AG08395 (cell line): ENCODE measurements at places on chromosomes 7 and 10.

- peak; percentile 15 for DNase-seq
Measured at GRCh38 chr10:12042409-12042796, 206 bp downstream of the UPF2 start.

DNA sequence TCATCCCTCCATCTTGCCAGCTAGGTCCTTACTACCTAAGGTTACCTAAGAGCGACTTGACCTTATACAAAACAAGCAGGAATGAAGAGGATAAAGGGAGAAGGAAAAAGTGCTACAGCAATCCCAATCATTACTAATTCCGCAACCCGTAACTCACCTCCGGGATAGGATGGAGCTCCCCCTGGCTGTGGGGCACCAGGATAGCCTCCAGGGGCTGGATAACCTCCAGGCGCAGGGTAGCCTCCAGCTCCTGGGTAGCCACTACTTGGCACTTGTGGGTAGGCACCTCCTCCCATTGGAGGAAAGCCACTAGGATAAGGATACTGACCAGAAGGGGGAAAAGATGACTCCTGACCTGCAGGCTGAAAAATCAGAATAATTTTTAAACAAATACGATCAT lies 15.8 kb downstream of the ANXA7 start:
- no peak for DNase-seq

DNA sequence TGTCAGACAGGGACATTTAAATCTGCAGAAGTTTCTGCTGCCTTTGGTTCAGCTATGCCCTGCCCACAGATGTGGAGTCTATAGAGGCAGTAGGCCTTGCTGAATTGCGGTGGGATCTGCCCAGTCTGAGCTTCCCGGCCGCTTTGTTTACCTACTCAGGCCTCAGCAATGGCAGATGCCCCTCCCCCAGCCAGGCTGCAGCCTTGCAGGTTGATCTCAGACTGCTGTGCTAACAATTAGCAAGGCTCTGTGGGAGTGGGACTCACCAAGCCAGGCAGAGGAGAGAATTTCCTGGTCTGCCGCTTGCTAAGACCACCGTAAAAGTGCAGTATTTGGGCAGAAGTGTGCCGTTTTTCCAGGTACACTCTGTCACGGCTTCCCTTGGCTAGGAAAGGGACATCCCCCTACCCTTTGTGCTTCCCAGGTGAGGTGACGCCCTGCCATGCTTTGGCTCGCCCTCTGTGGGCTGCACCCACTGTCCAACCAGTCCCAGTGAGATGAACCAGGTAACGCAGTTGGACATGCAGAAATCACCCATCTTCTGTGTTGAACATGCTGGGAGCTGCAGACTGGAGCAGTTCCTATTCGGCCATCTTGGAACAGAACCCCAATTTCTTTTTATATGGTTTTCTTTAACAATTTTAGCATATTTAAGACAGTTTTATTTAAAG lies 28.4 kb upstream of the VWDE start:
- no peak for DNase-seq

GRCh38 chr10:47403446-47404318 lies 19.6 kb upstream of the ZNF488 start:
- no peak for DNase-seq

DNA sequence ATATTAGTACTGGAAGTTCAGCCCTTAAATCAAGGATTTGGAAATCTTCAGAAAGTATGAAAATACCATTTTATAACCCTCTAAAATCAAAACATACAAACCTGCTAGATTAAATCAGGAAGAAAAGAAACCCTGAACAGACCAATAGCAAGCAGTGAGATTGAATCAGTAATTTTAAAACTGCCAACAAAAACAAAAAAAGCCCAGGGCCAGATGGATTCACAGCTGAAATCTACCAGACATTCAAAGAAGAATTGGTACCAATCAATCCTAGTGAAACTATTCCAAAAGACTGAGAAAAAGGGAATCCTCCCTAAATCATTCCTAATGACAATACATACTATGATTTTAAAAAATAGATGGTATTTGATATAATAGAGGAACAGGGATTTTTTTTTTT lies 70.1 kb downstream of the MCU start:
- DNase-seq = no peak

- DNase-seq = no peak
Measured at GRCh38 chr7:32893207-32893524, 1.6 kb upstream of the KBTBD2 start.

GRCh38 chr10:70985824-70986622 lies 97.7 kb upstream of the PCBD1 start:
- DNase-seq = no peak

GRCh38 chr10:89391907-89392756 lies at the start of gene IFIT1:
IFIT1 (plus strand) TSS chr10:89392623; CDS start chr10:89392713, 90 bp downstream.
- DNase-seq = peak; percentile 89

DNA sequence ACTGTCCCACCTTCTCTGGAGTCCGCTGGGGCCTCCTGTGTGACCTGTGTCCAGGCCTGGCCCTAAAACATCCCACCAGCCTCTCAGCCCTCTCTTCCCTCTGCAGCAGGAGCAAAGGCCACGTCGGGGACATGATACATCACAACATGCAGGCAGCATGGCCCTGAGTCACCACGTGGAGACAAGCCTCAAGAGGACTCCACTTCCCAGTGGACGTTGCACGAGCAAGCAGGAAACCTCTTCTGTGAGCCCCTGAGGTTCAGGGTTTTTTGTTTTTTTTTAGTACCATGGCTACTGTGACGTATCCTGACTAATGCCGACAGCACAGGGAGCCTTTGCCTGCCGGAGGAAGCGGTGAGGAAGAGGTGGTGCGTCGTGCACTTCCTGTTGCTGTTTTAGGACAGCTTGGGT lies 165.9 kb downstream of the DNAJB6 start:
- no peak for DNase-seq

GRCh38 chr7:152136686-152137085 lies 111.2 kb downstream of the GALNT11 start:
- peak; percentile 70 for DNase-seq

DNA sequence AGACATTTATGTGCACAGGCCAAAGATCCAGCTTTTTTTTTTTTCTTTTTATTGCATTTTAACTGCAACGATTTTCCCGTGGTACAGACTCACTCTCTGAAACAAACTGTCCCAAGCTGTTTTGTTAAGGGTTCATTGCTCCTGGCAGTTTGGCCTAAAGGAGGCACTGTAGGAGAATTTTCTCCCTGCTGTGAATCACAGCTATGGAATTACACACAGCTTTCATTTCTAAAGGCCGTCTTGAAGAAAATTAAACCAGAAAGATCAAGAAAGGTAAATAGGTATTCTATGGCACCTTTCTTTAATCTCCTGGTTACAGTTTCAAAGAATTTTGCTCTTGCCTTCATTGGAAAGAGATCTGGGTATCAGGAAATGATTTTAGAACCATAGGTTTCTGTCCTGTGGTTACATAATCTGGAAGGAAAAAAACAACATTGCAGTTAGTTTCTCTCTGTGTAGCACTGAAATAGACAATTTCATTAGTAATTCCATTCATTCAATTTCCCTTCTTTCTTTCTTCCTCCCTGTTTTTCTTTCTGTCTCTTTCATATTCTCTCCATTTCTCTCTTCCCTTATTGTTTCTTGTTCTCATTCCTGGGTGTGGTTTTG lies 51.2 kb downstream of the PDK4 start:
- peak; percentile 79 for DNase-seq

- DNase-seq = no peak
Measured at GRCh38 chr7:108210796-108211195, 80.6 kb upstream of the LAMB4 start.

DNA sequence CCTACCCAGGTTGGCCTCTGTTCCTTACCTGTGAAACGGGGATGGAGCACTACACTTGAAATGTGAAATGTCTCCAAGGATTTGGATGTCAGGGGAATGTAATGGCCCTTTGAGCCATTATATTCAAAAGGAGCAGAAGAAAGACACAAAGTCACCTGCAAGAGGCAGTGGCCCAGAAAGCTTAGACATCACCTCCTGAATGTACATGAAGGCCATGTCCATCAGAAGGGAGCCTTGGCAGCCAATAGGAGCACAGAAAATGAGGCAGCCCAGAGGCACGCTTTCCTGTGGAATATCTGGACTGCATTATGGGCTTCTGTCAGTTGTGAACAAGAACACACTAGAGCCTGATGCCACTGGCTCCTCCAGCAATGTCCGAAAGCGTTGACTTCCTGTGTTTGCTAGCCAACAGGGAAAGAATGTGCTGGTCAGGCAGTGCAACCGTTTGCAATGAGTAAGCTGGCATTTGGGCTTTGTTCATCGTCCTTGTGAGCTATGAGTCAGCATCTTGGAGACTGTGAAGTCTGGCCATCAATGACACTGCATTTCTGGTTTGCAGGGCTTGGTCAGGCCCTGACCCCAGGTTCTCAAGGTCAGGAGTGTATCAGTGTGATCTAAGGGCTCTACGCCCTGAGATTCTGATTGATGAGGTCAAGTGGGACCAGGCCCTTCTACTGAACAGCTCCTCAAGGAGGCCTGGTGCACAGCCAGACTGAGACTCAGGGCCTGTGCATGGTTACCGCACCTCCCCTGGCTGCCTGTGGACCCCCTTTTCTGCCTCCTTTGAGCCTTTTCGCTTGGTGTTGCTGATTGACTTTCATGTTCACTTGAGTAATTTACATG lies 222.4 kb downstream of the RPS24 start:
- peak; percentile 95 for DNase-seq

DNA sequence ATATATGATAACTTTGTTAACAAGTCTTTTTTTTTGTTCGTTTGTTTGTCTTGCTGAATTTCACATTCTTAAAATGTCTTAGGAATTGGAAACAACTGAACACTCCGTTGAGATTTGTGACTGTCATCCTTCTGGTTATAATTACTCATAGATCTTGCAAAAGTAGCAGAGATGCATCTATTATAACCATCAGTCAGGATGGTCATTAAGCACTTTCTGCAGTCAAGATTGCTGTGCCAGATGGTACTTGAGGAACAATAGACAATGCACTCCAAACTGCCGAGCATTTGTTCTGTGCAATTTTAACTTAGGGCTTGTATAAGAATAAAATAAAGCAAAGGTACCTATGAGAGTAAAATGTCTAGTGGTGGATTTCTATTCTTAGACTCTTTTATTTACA lies 710.1 kb upstream of the KCND2 start:
- DNase-seq = no peak

DNA sequence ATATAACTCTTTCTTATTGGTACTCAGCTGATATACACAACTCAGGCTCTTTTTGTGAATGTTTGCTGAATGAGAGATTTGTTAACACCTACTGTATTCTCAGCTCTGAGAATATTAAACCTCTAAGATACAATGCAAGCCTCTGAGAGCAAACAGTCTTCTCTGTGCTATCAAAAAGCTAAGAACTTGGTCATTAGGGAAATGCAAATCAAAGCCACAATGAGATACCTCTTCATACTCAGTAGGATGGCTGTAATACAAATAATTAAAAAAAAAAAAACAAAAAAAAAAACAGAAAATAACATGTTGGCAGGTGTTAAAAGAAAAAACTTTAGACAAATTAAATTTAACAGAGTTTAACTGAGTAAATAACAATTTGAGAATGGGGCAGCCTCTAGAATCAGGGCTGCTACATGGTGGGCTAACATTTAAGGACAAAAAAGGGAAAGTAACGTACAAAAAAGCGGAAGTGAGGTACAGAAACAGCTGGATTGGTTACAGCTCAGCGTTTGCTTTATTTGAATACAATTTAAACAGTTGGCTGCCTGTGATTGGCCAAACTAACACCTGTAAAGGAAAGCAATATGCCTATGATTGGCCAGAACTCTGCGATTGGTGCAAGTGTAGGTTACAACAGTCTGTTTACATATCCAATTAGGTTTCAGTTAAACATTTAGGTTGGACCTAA lies 14.8 kb upstream of the MTURN start:
- DNase-seq = no peak

- no peak for DNase-seq
Measured at GRCh38 chr7:87552351-87552900, 48.3 kb downstream of the ABCB1 start.

DNA sequence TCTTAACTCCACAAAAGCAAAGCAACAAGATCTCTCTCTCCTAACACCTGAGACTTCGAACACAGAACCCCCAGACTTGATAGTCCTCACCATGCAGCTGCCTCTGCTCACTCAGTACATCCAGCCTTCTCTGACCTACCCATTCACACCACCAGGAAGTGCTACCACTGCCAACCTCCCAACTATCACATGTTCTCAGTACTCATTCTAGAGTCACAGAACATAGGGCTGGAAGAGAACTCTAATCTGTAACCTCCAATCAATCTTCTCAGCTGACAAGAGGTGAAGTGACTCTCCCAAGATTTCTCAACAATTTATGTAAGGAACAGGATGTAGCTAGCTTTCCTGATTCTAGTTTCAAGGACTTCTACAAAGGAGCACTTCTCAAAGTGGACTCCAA lies 3.8 kb downstream of the NUDCD3 start:
- peak; percentile 15 for DNase-seq

DNA sequence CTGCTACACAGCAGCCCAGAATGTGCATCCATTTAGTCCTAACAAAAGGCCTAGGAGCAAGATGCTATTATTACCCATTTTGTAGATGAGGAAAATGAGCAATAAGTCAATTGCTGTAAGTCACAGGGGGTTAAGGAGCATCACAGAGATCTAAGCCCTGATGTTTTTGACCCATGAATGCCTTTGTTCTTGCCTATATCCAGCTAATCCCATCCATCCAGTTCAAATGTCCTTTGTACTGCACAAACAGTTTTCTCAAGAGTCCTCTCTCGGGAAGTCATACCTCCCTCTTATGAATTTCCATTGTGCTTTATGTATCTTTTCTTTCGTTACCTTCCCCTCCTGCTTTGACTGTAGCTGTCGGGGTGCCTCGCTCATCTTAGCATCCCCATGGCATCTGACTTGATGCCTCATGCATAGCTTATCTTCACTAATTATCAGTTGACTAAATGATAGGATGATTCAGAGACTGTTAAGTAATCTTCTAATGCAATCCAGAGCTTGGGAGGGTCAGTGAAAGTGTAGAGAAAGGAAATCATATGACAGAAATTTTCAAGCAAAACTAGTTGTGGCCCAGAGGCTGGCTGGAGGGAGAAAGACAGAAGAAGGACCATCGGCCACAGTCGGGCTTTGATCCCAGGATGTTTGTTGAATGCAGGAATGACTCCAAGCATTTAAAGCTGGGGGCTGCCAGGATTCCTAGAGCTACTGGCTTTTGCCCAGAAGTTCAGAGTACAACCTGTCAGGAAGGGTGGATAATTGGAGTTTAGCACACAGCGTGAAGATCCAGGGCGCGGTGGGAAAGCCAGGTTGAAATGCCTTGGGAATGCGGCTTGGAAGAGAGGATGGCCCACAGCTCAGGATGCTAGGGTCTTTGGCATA lies 23.5 kb downstream of the BLVRA start:
- peak; percentile 67 for DNase-seq

GRCh38 chr7:3862774-3863173 lies 561.7 kb downstream of the SDK1 start:
- no peak for DNase-seq

DNA sequence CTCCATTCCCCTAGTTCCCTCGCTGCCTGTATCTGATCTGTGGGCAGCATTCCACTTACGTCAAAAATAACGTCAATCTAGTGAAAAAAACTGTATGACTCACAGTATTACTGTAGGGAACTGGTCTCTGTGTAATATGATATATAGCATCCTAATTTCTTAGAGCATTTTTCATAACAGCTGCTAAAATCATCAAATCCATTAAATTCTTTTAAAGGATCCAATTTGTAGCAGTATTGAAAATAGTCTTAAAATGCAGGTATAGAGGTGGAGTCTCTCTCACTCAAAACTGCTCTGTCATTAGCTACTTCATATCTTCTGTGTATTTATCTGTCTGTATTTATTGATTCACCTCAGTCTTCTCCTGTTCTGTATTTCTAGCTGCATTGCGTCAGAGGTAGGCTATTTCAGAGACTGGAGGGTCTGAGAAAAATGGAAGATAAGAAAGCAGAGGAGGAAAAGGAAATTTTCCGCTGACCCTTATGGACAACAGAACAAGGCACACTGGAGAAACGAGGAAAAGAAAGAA lies 59.9 kb downstream of the PON1 start:
- DNase-seq = no peak
